Heart left ventricle (tissue), 16 donors: ENCODE measurements at places on chromosomes 6 and 20. TPM values are rescaled to one million over a fixed set of nuclear protein-coding genes. Genes with fewer than 3 reads are reported as not detected.

Gene COL9A3
- total RNA-seq, result 2.5 TPM

Gene LGSN
- not detected for total RNA-seq

Gene SPTLC3
- total RNA-seq, result 4.4 TPM

Gene FRS3
- total RNA-seq, result 5.1 TPM

Gene CBFA2T2
- 12.9 TPM for total RNA-seq

Gene IRF4
- total RNA-seq, result 0.25 TPM

Gene KHDC1L
- not detected for total RNA-seq

Gene ZNF831
- not detected for total RNA-seq

Gene RAD21L1
- not detected for total RNA-seq

Gene CLPSL2
- not detected for total RNA-seq

Gene SULF2
- 51.5 TPM for total RNA-seq

Gene PMEPA1
- total RNA-seq, result 30.0 TPM

Gene MCHR2
- not detected for total RNA-seq

Gene EYS
- not detected for total RNA-seq

Gene INSM1
- not detected for total RNA-seq

Gene SLC22A2
- total RNA-seq, result not detected

Gene BHLHE23
- not detected for total RNA-seq

Gene CTSA
- total RNA-seq, result 140 TPM

Gene PDE10A
- 15.0 TPM for total RNA-seq

Gene NKAPL
- total RNA-seq, result 8.4 TPM

Gene MARCKS
- 12.3 TPM for total RNA-seq

Gene HEY2
- total RNA-seq, result 30.1 TPM

Gene EEF1A2
- 1,288 TPM for total RNA-seq

Gene PLA2G7
- 10.8 TPM for total RNA-seq

Gene ZNF217
- total RNA-seq, result 22.2 TPM

Gene ARMH2
- not detected for total RNA-seq

Gene SPATA2
- 7.6 TPM for total RNA-seq

Gene KCNQ2
- not detected for total RNA-seq

Gene SLC12A5
- total RNA-seq, result not detected

Gene LY6G5C
- 2.0 TPM for total RNA-seq

Gene GABRR2
- total RNA-seq, result 0.20 TPM

Gene SNAP25
- not detected for total RNA-seq

Gene ABHD16B
- not detected for total RNA-seq

Gene RIPOR3
- total RNA-seq, result 10.1 TPM

Gene CNBD2
- total RNA-seq, result not detected

Gene HAO1
- not detected for total RNA-seq

Gene TBCC
- 14.8 TPM for total RNA-seq

Gene GGTLC1
- not detected for total RNA-seq

Gene ADGRB3
- total RNA-seq, result 1.1 TPM

Gene OR2B6
- total RNA-seq, result not detected

Gene SIRPB1
- total RNA-seq, result 3.1 TPM

Gene CAPN11
- total RNA-seq, result not detected

Gene GHRH
- not detected for total RNA-seq

Gene PLG
- total RNA-seq, result 0.44 TPM

Gene DEF6
- 14.4 TPM for total RNA-seq

Gene SPEF1
- total RNA-seq, result not detected

Gene BPI
- not detected for total RNA-seq

Gene NRN1
- 9.6 TPM for total RNA-seq

Gene TFAP2A
- total RNA-seq, result 0.16 TPM

Gene POU3F2
- total RNA-seq, result not detected

Gene TAGAP
- total RNA-seq, result 0.75 TPM

Gene LMBRD1
- total RNA-seq, result 53.5 TPM

Gene NOX3
- not detected for total RNA-seq

Gene APOBEC2
- total RNA-seq, result 253 TPM
